ENCODE measurements at places on chromosomes 2 and 18.

GRCh38 chr2:19643117-19643518 is 258.7 kb downstream of the TTC32 start:
- DNase-seq = no peak

- DNase-seq = no peak
Observed at GRCh38 chr18:21833604-21834298, 93.2 kb downstream of the MIB1 start.

- no peak for DNase-seq
Observed at GRCh38 chr18:26405190-26405801, 143.1 kb downstream of the KCTD1 start.

GRCh38 chr18:73614812-73615211 is 532.8 kb downstream of the FBXO15 start:
- no peak for DNase-seq

DNA sequence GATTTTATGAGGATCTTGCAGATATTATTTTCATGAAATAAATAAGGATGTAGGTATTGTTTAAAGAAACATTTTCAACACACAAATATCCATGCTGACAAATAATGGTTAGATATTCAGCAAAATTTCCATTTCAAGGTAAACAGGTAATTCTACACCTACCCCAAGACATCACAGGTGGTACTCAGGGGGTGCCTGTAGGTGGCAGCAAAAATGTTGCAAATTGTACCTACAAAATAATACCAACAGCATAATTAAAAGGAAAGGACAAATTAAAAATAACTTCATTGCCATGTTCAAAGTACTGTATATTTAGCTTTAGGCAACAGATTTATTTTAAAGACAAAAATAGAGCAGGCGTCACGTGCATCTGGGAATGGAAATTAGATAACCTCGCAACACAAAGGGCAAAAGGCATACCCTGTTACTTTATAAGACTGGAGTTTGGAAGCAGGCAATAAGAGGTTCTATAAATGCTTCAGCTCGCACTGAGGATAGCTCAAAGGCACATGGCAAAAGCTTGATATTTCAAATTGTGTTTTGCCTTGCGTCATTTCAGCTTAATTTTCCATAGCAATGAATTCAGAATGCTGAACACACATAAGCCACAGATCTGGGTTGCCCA is 630.5 kb downstream of the TDRD15 start:
- no peak for DNase-seq
